IMR-90 (cell line): ENCODE measurements at places on chromosomes 6 and 20. TPM values are rescaled to one million over a fixed set of nuclear protein-coding genes. Genes with fewer than 3 reads are reported as not detected.

DNA sequence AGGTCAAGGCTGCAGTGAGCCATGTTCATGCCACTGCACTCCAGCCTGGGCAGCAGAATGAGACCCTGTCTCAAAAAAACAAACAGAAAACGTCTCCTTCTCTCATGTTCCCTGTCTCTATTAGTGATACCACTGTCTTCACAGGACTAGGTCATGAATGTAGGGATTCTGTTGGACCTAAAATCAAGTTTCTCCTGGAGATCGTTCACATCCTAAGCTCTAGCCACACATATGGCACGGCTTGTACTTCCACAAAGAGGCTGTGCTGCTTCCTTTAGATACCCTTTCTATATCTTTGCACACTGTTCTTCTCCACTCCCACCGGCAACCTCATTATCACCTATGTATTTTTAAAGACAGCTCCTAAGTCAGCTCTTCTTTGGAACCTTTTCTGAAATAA, 96.5 kb downstream of the ADGRG6 start:
- no peak for DNase-seq

DNA sequence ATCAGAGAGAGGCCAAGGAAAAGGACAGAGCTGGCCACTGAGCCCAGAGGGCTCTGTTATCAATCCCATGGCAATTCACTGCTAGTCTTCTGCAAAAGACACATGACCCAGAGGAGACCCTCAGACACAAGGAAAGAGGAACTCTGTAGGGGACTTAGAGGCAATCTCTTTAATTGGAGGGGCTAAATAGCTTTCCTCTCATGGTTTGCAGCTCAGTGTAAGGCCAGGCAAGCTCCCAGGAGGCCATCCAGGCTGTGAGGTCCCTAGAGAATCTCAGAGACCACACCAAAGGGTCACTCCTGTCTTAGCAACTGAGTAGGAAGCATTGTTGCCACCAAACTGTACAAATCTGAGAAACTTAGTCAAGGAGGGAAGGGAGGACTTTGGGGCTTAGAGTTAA, 10.0 kb upstream of the HLA-DOA start:
- no peak for DNase-seq

GRCh38 chr6:39209360-39209811, 19.9 kb downstream of the KCNK5 start:
- DNase-seq, result no peak

- no peak for DNase-seq
Observed at GRCh38 chr20:62473717-62474603, 1.8 kb downstream of the GATA5 start.

GRCh38 chr20:20568604-20569205, 143.7 kb downstream of the RALGAPA2 start:
- peak; percentile 58 for DNase-seq

DNA sequence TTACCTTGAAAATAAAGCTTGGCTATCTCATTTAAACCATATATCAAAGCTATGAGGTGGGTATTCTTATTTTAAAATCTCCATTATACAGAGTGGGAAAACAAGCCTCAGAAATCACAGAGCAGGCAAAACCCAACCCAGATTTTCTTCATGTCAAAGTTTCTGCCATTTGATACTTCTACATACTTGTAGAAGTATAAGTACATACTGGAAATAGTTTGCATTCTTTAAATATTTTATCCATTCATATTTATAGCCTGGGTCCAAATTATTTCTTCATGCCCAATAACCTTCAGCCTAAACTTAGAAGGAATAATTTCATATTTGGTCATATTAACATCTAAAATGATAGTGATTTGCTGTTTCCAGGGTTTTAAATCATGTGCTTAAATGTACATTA, 61.8 kb downstream of the MLIP start:
- no peak for DNase-seq

DNA sequence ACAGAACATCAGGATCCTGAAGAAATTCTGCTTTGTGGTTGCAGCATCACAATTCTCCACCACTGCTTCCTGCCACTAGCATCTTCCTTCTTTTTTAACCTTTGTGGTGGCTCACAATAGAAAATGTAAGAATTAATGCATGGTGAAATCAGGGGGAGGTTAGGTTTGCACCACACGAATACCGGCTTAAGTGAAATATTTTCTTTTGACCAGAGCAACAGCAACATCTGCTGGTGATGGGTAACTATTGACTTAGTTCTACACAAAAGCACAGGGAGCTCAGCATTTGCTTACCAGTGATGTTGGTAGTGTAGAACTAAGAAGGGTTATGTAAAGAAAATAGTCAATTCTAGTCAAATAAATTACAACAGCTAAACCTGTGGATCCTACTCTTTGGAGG, 280.5 kb downstream of the SYNE1 start:
- DNase-seq, result peak; percentile 47

PTCRA gene
- not detected in 2 replicates for polyA plus RNA-seq

DNA sequence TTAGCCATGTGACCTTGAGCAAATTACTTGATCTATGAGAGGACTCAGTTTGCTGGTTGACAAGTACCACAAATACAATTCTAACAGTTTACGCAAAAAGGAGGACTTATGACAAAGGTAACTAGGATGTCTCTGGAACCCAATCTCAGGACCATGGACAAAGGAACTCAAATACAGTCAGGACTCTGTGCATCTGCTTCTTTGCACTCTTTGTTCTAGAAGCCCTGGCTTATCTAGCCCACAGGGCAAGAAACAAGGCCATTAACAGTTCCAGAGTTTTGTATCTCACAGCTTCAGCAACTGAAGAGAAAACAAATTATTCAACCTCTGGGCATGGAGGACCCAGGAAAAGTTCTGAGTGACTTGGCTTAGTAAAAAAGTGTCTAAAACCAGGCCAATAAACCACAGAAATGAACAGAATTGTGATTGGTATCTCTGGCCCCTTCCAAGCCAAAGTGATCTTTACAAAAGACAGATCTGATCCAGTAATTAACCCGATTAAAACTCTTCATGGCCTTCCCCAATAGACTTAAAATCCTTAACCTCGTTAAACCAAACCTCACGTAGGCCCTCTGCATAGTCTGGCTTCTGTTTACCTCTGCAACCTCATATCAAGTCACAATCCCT, 5.9 kb downstream of the WASF1 start:
- peak; percentile 1 for DNase-seq

SYS1 gene
- 24.6 and 29.2 TPM in 2 replicates for polyA plus RNA-seq

DNA sequence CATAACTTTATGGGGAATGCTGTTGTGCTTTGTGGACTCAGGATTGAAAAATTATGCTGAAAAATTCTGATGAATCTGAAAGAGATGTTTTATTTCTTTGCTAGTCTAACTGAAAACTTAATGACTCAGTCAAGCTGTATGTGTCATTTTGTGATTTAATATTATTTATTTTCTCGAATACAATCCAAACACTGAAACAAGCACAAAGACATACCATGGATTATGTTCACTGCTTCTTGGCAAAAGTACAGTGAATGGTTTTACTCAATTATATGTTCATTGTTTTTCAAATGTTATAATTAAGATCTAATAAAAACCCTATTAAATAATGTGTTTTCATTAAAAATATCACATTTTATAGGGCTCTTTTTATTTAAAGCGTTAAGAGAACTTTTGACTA, 330.6 kb upstream of the EPHA7 start:
- DNase-seq, result no peak

GRCh38 chr20:34512955-34513419, 3.2 kb upstream of the DYNLRB1 start:
- no peak for DNase-seq
